ENCODE measurements at places on chromosomes 6 and 20.
A peak's percentile ranks its signal among the peaks of the same experiment; 100 is the strongest.

DNA sequence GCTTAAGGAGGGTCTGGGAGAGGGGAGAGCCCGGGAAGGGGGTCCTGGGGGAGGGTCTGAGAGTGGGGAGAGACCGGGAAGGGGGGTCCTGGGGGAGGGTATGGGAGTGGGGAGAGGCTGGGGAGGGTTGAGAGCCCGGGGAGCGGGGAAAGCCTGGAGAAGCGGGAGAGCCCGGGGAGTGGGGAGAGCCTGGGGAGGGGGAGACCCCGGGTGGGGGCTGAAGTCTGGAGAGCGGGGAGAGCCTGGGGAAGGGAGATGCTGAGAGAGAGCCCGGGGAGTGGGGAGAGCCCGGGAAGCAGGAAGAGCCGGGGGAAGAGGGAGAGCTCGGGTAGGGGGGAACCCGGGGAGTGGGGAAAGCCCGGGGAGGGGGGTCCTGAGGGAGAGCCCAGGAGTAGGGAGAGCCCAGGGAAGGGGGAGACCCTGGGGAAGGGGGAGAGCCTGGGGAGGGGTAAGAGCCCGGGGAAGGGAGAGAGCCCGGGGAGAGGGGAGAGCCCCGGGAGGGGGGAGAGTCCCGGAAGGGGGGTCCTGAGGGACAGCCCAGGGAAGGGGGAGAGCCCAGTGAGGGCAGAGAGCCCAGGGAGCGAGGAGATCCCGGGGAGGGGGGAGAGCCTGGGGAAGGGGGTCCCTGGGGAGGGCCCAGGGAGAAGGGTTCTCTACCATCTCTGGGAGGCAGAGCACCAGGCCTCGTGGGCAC, 148.5 kb downstream of the SYNDIG1 start:
- no peak for DNase-seq

DNA sequence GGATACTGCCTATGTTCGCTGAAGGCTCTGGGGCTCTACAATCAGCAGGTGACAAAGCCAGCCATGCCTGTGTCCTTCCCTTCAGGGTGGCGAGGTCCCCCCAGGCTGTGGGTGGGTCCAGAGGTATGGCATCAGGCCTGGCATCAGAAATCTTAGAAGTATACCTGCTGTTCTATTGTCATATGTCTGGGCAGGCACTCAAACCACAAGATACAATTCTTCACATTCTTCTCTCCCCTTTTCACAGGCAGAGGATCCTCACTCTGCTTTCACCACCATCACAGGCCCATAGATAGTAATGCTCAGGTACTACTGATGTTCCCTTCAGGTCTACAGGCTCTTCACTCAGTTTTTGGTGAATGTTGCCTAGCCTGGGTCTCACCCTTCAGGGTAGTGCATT, 1180.0 kb upstream of the CITED2 start:
- no peak for DNase-seq

DNA sequence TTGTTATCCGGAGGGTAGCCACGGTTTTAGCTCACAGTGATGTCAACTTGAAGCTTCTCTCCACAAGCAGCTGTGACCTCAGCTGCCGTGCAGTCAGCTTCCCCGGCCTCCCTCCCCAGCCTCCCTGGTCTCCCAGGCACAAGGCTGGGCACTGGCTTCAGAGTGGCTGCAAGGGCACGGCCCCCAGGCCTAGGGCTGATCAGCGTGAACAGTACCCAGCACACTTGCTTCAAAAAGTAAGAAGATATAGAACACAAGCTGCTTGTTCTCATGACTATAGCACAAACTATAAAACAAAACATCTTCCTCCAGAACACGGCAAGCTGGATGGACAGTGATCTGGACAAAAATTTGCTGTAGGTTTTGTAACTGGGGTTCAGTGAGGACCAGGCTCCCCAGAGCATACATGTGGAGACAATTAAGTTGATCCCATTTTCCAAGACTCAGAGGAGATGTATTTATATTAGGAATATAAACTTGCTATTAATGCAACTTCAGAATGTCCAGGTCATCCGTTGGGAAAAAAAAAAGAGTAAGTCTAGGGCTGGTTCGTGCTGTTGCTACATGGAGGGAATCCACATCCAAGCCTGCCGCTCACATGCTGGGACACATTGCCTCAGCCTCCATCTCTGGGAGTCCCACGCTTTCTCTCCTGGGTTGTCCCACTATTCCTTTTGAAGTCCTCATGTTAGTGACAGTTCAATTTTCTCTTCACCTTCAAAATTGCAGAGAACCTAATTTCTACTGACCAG, 199.4 kb upstream of the THBS2 start:
- DNase-seq: no peak

GRCh38 chr6:88321306-88321705, 155.2 kb upstream of the CNR1 start:
- DNase-seq: no peak

GRCh38 chr6:109496036-109496772, 13.2 kb upstream of the ZBTB24 start:
- DNase-seq: no peak

DNA sequence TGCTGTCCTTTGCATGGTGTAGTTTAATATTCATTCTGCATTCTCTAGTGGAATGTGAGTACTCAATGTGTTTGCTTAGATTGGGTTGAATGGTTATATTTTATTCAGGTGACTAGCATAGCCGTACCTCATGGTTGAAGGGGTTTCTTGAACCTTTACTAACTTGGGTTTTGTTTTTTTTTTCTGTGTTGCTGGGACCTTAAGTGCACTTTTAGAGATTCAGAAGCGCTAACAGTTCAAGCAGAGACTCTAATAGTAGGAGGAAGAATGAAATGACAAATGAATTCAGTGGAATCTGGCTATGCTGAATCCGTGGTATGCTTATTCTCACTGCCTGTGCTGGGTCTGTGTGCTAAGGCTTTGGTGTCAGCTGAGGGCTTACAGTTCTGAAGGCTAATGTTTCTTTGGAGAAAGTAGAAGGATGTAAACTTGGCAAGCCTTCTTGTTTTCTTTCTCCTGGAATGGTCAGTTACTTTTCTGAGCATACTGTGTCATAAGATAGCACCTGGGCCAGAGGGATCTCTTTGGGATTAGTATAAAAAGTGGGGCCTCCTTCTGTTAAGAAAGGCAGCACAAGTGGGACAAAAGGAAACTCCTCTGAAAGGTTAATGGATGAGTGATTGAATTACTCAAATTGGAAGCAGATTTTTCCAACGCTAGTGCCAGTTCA, 28.7 kb downstream of the RNF144B start:
- DNase-seq: no peak

DNA sequence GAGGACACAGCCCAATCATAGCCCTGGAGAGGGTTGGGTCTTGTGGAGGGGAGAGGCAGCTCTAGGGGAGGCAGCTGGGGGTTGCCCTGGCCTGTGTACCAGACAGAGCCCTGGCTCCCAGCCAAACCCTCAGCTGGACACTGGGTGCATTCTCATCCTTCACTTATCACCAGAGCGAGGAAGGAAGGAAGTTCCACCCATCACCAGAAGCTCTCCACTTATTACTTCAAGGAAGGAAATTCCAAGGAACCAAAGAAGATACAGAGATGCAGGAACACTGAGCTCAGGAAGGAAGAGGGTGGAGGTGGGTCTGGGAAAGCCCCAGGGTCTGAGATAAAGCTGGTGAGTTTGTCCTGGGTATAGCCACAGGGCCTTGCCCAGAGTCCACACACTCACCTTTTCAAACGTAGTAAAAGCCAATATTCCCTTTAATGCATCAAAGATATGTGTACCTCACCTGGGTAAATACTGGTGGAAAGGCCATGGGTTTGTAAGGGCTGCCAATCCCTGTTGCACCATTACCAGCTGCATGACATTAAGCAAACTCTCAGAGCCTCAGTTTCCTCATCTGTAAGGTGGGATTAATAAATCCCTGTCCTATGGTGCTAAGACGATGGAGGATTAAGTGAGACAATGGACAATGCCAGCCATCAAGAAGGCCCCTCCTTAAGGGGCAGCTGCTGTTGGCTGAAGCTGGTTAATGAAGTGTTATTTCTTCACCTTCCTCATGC, 109.7 kb upstream of the NAA20 start:
- DNase-seq: no peak

GRCh38 chr20:62927128-62927705, 912 bp upstream of the DIDO1 start:
- no peak for DNase-seq

DNA sequence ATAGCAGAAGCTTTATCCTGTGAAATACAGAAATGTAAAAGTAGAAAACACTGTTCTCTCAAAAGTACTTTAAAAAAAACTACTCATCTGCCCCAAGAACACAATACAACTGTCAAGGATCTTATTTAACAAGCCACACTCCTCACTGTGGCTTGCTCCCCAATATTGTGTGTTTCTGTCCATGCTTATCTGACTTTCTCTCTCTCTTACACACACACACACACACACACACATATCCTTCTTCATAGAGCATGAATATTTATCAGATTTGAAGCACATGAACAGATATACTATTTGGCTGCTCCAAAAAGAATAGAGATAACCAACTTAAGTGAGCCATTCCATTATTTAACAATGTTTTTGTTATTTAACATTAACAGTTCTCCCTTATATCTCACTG, 3.6 kb upstream of the PHIP start:
- peak; percentile 10 for DNase-seq

DNA sequence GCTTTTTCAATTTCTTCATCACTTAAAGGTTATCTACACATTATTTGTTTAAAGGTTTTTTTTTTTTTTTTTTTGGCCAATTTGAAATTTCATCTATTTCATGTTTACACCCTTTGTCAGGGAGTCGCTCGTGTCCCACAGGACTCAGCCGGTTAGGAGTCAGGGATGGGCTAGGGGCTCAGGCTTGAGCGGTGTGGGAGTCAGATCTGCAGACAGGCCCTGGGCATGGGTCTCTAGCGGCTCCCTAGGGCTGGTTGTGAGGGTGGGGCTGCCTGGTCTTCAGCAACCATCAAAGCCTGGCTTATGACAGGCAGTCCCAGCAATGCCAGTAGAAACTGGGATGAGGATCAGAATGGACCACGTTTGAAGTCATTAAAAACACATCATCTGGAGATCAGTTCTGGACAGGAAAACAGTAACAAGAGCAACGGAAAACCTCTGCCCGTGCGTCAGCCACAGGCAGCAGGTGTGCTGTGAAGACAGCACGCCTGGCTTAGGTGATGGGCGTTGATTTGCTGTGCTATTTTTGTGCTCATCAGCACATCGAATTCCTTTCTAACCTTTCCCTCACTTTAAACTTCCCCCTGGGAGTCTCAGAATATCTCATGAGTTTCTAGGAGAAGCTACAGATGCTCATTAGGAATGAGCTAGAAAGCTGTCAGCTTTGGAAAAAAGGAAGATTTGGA, 91.3 kb upstream of the MPC1 start:
- DNase-seq: no peak

GRCh38 chr6:136319732-136320131, 30.1 kb upstream of the BCLAF1 start:
- DNase-seq: no peak

GRCh38 chr6:100818066-100818465, 63.1 kb downstream of the ASCC3 start:
- no peak for DNase-seq

GRCh38 chr20:20037960-20038359, 14.3 kb downstream of the CRNKL1 start:
- no peak for DNase-seq

GRCh38 chr20:10739566-10739965, 65.8 kb upstream of the JAG1 start:
- DNase-seq: no peak

GRCh38 chr6:9503111-9503761, 911.6 kb downstream of the TFAP2A start:
- DNase-seq: no peak

- DNase-seq: peak; percentile 39
These were observed 476 bp downstream of the MEA1 start for GRCh38 chr6:43013097-43013842.
